Right forelimb (tissue), 1 donor: ENCODE measurements at places on chromosomes 1 and 21.
A peak's percentile ranks its signal among the peaks of the same experiment; 100 is the strongest.

DNA sequence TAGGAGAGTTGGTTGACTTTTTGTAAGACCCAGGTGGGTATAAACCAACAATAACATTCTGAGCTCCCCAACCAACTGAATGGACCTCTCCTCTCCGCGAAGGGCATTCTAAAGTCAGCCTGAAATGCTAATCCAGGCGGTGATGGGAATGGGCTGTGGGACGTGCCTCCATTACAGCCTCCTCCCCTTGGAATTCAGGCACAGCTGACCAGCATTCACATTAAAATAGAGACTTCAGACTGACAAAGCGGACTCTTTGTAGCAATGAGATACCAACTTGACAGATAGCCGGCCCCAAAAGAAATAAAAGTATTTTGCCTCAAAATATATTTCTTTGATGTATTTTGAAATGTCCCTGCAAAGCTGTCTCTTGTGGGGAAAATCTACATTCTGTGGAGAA lies 101.7 kb downstream of the KIF26B start:
- DNase-seq = no peak

DNA sequence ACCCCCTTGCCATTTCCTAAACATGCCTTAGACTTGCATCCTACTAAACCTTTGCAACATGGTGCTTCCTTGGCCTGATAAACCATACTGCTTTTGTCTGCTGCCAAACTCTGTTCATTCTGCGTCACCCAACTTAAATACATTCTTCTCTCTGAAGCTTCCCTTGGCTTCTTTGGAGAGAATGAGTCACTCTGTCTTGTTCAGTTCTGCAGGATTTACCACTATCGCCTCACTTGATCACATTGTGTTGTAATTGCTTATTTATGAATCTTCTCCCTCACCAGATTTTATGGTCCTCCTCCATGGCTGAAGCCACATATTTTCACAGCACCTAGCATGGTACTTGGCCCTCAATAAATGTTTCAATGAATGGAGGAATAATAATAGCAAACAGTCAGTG lies 21.7 kb upstream of the TUT4 start:
- no peak for DNase-seq

GRCh38 chr1:184562806-184563205 lies 176.0 kb downstream of the C1orf21 start:
- no peak for DNase-seq

- no peak for DNase-seq
Measured at GRCh38 chr1:17372955-17373354, 959 bp downstream of the PADI6 start.

GRCh38 chr1:67747671-67748546 lies 62.9 kb downstream of the GADD45A start:
- DNase-seq = no peak

DNA sequence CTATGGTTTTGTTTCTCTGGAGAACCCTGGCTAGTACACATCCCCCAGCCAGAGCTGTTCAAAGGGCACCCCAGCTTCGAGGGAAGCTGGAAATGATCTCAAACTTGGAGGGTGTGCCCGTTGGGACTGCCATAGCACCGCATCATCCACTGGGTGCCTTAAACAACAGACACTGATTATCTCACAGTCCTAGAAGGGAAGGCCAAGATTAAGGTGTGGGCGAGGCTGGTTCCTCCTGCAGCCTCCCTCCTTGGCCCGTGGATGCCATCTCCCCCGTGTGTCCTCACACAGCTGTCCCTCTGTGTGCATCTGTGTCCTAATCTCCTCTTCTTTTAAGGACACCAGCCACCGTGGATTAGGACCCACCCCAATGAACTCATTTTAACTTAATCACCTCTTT lies 4.2 kb upstream of the IBA57 start:
- no peak for DNase-seq

- no peak for DNase-seq
Measured at GRCh38 chr1:24939675-24940193, 9.7 kb upstream of the RUNX3 start.

DNA sequence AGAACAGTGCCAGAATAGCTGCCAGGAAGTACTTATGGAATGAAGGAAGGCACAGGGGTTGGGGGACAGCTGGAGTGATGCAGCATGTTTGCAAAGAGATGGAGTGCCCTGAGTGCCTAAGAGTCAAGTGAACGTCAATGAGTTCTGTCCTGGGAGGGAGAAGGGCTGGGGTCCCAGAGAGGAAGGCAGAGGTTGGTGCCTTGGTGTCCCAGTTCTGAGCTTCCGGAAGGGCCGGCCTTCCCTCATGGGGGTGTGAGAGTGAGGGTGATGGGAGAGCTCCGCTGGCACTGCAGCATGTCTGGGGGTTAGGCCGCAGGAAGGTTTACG lies 17.6 kb downstream of the NES start:
- DNase-seq = no peak

DNA sequence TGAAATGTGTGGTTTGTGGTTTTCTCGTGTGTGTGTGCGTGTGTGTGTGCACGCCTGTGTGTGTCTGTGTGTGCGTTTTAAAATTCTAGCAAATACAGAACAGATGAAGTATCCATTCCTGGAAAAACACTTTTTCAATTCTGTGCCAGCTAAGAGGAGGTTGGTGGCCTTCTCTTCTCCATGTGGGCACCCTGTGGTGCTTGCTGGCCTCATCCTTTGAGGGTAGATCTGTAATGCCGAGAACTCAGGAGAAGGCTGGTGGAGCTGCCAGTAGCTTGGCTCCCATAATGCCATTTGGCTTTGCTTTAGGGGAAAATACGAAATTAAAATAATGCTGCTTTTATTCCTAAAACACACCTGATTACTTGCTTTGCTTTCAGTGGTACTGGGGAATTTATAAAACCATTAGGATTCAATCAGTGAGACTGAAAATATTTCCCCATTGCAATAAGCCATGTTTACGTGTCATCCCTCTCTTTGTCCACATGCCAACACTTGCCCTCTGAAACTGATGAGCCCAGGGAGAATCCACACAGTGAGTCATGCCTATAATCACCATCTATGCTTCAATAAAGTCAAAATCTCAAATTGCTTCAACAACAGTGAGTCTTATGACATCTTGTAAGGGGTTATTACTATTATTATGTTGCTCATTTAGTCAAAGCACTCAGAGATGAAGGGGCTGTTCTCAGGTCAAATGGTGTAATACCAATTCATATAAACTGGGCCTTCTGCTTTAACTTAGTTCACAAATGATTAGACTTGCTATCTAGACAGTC lies 39.2 kb downstream of the ABCA4 start:
- DNase-seq = no peak

DNA sequence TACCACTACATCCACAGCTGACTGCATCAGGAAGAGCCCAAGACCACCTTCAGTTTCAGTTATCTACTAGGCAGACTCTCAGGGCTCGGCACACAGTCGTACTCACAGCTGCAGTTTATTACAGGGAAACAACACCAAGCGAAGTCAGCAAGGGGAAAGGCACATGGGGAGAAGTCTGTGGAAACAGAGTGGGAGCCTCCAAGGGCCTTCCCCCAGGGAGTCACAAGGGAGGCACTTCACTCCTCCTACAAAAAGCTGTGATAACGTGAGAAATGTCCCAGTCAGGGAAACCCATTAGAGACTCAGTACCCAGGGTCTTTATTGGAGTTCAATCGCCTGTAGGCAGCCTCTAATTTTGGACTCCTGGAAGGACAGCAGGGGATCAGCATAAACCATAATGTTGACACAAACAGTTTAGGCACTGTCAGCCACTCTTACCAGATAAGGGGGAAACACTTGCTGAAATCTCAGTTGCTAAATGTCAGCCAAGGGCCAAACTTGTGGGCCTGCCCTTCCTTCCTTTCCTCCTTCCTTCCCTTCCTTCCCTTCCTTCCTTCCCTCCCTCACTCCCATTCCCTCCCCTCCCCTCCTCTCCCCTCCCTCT lies 444.0 kb downstream of the SMYD3 start:
- no peak for DNase-seq

GRCh38 chr1:168608796-168609715 lies 32.7 kb downstream of the XCL1 start:
- peak; percentile 73 for DNase-seq

DNA sequence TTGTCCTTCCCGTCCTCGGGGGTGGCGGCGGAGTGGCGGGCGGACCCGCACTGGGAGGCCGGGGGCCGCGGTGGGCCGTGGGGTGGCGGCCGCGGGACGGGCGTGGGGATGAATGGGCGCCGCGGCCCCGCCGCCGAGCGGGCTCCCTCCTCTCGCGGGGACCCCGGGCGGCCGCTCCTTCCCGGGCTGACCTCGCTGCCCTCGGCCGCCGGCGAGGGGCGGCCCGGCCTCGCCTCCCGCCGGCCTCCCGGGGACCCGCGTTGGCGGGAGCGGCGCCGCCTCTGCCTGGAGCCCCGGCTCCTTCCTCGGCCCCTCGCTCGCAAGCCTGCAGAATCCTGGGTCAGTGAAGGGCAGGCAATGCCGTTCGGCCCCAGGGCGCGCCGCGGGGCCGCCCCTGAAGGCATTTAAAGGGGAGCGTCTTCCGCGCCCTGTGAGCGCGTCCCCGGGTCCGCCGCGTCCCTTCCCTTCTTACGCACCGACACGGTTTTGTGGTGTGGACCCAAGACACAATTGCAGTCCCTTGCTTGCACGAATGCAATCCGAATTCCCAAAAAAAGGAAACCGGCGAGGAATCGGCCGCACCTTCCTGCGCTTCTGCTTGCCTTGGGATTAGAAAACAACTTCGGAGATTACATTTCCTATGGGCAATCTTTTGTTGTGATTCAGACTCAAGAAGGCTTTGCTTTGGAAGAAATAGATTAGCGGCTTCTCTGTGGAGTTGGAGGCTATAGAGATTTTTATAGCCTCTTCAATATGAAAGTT lies 776 bp downstream of the ITSN1 start:
- peak; percentile 60 for DNase-seq

GRCh38 chr1:170696591-170697290 lies 32.8 kb downstream of the PRRX1 start:
- DNase-seq = no peak

- DNase-seq = no peak
Measured at GRCh38 chr1:40059338-40059959, 18.9 kb downstream of the CAP1 start.

DNA sequence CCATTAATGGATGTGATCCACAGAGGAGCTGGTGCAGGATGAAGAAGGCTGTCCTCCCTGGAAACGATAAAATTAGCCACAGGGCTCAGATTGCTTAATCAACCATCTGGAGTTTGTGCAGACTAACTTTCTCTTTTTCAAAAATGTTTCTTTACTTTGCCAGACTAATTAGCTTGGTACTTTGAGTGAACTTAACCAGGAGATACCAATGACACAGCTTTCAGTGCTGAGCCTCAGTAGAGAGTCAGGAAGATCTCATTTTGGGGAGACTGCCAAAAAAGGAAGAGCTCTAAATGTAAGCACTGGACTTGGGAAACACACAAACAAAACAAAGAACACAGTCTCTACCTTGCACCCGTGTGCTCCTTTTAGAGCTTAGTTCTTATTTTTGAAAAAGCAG lies 248.1 kb upstream of the DEPDC1 start:
- DNase-seq = no peak

GRCh38 chr1:21292984-21293536 lies 2.8 kb upstream of the ECE1 start:
- DNase-seq = no peak

- DNase-seq = no peak
Measured at GRCh38 chr1:226541631-226542622, 6.6 kb upstream of the STUM start.

- DNase-seq = no peak
Measured at GRCh38 chr1:26822737-26823395, 3.6 kb upstream of the ZDHHC18 start.

- DNase-seq = no peak
Measured at GRCh38 chr1:108016451-108016920, 51.5 kb upstream of the VAV3 start.

GRCh38 chr1:225880222-225880588 lies 2.0 kb downstream of the TMEM63A start:
- peak; percentile 45 for DNase-seq

DNA sequence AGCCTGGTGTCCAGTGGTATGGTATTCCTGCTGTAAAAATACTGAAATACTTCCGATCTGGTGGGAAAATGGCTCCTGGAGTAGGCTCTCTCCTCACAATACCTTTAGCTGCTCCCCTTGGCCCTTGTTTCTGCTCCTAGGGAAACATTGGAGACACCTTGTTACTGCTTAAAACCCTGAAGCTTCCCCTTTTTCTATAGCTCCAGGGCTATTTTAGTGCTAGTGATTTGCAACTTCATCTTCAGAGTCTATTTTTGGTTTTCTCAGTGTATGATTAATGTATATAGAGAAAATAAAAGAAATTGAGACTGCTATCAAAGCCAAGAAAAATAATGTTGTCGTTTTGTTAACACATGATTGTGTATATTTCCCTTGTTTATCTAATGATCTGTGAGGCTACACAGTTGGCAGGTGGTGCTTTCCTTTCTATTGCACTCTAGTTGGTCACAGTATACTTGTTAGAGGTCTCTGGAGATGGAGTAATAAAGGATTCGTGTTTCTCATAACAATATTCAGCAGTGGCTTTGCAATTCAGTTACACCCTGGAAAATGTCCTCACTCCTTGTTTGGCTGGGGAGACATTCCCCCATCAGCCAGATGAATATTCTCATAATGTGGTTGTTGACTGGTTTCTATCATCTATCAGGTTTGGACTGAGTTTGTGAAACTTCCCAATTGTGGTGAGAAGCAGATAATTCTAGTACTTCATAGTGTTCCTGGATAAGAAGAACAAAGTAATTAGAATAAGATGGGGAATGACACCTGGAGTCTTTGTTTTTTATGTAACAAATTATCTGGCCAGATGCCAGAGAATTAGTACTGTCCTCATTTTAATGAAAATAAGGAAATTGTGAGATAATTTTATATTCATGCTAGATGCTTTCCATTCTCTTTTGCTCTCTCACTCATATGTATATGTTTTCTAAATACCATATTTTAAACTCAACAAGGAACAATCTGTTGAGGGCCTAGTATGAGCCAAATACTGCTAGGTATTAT lies 44.8 kb upstream of the CACYBP start:
- DNase-seq = no peak

- DNase-seq = peak; percentile 16
Measured at GRCh38 chr21:44436958-44437357, 18.4 kb upstream of the LRRC3 start.

DNA sequence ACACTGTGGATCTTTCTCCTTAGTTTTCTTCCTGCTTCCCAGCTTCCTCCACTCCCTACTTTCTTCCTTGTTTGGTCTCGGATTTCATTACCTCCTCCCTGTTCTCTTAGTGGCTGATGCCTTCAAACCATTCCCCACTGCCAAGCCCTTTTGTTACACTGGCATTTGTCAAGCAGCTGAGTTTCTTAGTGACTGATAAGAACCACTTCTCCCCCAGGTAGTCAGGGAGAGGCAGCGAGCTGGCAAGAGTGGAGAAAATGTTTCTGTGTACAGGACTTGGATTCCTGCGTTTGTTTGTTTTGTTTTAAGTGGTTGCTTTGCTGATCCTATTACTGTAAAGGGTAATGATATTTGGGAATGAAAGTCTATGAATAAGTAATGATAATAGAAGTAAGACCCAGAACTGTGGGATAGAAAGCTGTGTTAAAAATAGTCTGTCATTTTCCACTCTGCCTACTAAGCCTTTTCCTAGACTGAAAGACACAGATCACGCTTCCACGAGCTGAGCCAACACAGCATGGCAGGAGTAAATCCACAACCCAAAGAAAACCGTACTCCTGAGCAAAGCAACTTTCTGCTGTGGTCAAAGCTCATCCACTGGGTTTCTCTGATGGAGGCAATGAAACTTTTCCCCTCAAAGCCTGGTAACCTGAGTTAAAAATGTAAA lies 10.1 kb upstream of the SERTAD4 start:
- no peak for DNase-seq
